ENCODE measurements at places on chromosomes 2 and 18.
A peak's percentile ranks its signal among the peaks of the same experiment; 100 is the strongest.

DNA sequence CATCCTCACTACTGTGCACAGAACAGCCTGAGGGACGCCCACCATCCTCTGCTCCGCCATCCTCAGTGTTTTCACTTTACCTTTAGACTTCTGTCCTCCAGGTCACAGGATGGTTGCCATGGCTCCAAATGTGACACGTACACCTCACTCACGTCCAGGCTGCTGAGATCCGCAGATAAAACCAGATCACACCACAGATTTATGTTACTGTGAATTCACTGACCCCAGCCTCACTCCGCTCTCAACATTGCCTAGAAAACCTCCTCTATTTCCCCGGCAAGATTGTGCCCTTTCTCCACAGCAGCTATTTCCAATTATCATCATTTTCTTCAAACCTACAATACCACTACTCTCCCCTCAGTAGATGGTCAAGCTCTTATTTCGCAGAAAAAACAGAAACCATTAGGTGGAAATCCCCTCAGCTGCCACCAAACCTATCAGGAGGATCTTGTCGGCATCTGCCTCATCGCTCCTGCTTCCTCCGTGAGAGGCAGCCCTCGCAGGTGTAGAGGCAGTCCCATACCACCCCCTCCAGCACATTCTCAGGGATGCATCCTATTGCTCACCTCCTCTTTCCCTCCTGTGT lies 49.8 kb upstream of the SLC1A4 start:
- no peak for DNase-seq

DNA sequence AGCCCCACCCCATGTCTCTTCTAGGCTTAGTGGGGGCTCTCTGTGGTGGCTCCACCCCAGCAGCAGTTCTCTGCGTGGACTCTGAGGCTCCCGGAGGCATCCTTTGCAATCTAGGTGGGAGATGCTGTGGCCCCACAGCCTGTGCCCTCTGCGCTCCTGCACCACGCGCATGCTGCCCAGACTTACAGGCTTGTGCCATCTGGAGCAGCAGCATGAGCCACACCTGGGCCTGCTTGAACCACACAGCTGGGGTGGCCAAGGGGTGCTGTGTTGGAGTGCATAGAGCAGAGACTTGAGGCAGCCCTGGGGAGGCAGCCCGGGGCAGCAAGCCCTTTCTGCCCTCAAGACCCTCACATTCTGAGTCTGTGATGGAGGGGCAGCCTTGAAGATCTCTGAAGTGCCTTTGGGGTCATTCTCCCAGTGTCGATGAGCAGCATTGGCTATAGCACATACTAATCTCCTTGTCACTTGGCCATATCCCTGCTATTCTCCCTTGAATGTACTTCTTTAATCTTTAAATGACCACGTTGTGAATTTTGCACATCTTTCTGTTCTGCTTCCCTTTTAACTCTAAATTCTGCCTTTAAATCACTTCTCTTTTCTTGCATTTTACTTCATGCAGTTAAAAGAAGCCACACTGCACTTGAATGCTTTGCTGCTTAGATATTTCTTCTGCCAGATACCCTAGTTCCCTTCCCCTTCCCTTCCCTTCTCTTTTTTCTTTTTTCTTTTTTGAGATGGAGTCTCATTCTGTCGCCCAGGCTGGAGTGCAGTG lies 62.4 kb downstream of the NCAPH start:
- no peak for DNase-seq

DNA sequence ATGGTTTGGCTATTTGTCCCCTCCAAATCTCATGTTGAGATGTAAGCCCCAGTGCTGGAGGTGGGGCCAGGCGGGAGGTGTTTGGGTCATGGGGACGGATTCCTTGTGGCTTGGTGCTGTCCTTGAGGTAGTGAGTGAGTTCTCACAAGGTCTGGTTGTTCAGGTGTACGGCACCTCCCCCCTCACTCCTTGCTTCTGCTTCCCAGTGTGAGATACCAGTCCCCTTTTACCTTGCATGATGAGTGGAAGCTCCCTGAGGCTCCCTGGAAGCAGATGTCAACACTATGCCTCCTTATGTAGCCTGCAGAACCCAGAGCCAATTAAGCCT lies 232.6 kb downstream of the LDLRAD4 start:
- DNase-seq: no peak

GRCh38 chr2:96506016-96506906 lies 1.1 kb upstream of the NEURL3 start:
- DNase-seq: no peak

- no peak for DNase-seq
Observed at GRCh38 chr18:78857314-78858150, 122.1 kb upstream of the SALL3 start.

- no peak for DNase-seq
Observed at GRCh38 chr2:70842401-70842800, 6.8 kb upstream of the CD207 start.

- peak; percentile 83 for DNase-seq
Observed at GRCh38 chr2:17643031-17643615, 102.6 kb downstream of the VSNL1 start.

DNA sequence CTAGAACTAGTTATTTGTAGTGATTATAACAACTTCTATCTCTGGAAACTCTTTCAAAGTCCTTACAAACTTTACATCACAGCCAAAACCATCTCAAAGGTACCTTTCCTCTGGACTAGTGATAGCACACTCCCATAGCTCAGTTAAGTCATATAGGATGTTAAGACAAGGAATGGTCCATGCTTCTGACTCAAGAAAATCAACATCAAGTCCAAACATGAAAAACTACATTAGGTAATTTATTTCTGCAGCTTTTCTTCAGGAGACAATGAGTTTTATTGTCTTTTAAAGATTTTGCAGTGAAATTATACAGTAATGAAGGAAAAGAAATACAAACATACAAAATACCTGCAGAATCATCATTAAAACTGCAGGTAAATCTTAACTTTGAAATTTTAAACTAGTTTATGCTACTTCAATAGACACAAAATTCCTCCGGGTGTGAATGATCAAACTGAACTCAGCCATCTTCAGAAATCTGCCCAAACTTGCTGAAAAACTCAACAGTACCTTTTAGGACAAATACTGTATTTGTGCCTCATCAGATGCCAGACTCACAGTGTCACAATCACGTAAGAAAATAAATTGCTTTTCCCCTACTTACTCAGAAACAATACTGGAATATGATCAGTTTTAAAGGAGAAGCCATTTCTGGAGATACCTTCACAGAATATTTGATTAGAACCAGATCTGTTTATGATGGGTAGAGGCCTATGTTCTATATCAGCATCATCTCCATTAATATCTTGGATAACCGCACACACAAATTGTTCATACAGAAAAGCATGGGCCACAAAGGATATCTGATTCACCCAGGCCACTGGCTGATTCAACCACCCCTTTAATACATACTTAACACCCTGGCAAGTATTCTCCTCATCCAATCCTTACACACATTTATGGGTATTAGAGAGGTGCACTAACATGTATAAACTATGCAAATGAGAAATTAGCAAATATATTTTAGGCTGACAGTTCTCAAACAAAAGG lies 2.6 kb downstream of the TMEM131 start:
- no peak for DNase-seq

DNA sequence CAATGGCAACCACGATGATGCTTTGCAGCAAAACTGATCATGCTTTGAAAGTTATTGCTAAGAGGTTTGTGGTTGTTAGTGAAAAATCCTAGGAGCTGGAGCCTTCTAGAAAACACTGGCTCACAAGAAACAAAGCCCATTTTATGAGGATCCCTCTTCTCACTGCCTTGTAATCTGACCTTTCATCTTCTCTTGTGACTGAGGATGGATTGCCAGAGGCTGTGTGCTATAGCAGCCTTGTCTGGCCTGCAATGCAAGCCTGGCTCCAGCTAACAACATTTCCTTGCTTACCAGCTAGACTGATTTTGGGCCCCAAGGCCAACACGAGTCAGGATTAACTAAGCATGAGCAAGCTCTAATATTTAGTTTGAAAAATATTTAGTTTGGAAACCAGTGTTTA lies 13.1 kb downstream of the PIEZO2 start:
- no peak for DNase-seq

GRCh38 chr18:45951016-45951714 lies 16.0 kb downstream of the EPG5 start:
- peak; percentile 66 for DNase-seq

DNA sequence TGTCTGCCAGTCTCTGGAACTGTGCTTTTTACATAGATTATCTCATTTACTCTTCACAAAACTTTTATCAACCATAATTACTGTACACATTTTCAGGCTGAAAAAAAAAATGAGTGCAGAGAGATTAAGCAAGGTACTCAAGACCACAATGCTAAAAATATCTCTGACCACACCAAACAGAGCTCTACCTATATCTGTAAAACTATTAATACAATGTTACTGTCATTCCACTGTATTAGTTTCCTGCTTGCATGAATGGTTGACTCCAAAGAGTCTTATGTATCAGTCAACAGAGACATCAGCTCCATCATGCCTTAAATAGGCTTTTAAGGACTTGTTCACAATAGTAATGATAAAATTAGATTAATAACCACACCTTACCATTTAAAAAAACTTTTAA lies 134.7 kb upstream of the CCDC150 start:
- DNase-seq: no peak

DNA sequence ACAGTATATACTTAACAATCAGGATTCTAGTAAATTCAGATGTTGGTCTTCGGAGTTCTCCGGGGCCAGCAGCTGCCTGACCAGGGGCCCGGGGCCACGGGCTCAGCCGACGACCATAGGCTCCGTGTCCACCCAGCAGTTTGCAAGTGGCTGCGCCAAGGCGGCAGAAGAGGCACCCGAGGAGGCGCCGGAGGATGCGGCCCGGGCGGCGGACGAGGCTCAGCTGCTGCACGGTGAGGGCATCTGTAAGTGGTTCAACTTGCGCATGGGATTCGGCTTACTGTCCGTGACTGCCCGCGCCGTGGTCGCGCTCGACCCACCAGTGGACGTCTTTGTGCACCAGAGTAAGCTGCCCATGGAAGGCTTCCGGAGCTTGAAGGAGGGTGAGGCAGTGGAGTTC lies 136.3 kb downstream of the NUP35 start:
- no peak for DNase-seq

GRCh38 chr2:46666754-46667153 lies 187.4 kb downstream of the TMEM247 start:
- DNase-seq: no peak

DNA sequence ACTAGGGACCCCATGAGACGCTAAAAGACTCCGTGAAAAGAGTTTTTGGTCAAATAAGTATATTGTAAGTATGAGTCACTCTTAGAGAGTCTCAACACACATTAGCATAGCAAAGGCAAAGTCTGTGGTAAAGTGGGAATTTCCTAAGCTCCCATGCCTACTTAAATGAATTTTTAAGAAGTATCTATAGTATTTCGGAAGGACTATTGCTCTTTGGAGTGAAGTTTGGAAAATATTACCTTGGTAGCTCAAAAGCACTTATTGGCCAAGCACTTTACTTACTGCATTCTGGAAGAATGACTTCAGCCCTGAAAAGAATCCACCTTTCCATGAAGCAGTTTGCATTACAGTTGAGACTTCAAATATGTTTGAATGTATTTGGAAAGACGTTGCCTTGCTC lies 57.1 kb downstream of the CAVIN2 start:
- no peak for DNase-seq

DNA sequence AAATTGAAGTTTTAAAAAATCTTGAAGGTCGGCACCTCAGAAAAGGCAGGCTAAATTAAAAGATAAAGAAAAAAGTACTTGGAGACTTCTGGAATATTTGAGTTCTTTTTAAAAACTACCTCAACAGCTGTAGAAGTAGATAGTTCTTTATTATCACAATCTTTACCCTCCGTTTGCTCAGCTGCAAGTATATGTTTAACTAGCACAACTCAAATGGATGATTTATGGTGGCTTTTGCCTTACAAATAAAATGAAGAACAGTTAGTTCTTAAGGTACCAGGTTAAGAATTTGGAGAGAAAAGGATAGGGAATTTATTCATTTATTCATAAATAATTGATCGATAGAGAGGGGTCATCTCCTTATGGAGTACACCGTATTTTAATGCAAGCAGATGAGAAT lies 237.6 kb upstream of the FOSL2 start:
- DNase-seq: no peak

DNA sequence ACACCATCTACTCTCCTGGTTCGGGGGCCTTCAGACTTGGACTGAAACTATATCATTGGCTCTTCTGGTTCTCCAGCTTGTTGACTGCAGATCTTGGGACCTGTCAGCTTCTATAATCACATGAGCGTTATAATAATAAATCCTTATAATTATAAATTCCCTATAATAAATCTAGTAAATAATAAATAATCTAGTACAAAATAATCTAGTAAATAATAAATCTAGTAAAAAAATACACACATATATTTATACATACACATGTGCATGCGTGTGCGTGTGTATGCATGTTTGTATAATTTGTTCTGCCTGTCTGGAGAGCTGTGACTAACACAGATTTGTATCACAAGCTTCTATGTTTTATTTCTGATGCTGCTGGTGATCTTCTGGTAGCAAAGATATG lies 40.8 kb downstream of the KATNAL2 start:
- no peak for DNase-seq

DNA sequence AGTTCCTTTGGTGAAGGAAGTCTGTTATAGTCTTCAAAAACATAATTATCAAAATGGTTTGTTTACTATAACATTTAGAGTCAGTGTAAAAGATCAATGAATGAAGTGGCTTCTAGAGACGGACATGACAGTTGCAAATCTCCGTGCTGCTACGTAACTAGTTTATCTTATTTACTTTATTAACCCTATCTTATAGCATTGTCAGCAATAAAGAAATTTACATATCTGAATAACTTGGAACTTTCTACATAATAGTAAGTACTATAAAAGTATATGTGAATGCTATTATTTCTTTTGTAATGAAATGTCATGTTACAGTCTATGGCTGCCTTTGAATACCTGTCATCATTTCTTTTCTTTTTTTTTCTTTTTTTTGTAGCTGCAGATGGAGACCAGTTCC lies 246.8 kb downstream of the PTH2R start:
- no peak for DNase-seq

GRCh38 chr2:138948070-138948539 lies 167.9 kb upstream of the NXPH2 start:
- DNase-seq: peak; percentile 76

DNA sequence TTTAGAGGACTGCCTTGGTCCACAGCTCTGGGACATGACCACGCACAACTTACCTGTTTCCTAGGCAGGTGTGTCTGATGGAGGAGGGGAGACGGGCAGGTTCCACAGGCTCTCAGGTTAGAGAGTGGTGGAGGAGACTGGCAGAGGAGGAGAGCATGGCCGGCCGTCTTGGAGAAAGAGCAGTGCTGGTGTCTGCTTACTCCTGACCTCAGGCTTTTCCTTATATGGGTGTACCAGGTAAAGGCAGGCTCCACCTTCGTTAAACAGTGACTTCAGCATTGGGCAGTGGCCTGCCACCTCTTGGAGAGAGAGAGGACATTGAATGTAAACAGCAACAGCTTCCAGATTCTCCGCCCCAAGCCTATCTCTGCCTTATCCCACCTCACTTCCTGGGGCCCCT lies at the start of gene CAPN13:
CAPN13 (minus strand) TSS at position 198 of the 400 bp plus-strand sequence. CDS start 20,121 bp downstream, outside the sequence.
- no peak for DNase-seq

- peak; percentile 35 for DNase-seq
Observed at GRCh38 chr2:127884436-127884835, 1.3 kb downstream of the AMMECR1L start.

Measured in GM04504 (cell line).